ENCODE measurements at places on chromosomes 2 and 18.

DNA sequence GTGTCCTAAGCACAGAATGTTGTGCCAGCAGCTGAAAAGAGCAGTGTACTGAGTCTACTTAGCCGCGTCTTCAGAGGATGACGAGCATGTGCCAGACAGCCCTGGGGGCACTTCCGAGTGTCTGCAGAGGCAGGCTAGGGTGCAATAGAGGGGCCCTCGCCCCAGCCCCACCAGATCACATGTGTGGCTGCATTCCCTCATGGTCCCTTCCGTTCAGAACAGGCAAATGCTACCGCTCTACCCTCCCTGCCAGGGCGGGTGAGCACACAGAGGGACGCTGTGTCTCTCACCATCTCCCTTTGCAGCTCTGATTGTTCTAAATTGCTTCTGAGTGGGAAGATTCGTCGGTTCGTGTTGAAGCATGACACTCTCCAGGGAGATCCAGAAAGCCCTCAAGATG is 212.2 kb upstream of the RAB12 start:
- DNase-seq, result no peak

- no peak for DNase-seq
Measured at GRCh38 chr18:37714691-37715090, 149.1 kb upstream of the CELF4 start.

- no peak for DNase-seq
Measured at GRCh38 chr2:62706721-62707521, 1.4 kb downstream of the EHBP1 start.

DNA sequence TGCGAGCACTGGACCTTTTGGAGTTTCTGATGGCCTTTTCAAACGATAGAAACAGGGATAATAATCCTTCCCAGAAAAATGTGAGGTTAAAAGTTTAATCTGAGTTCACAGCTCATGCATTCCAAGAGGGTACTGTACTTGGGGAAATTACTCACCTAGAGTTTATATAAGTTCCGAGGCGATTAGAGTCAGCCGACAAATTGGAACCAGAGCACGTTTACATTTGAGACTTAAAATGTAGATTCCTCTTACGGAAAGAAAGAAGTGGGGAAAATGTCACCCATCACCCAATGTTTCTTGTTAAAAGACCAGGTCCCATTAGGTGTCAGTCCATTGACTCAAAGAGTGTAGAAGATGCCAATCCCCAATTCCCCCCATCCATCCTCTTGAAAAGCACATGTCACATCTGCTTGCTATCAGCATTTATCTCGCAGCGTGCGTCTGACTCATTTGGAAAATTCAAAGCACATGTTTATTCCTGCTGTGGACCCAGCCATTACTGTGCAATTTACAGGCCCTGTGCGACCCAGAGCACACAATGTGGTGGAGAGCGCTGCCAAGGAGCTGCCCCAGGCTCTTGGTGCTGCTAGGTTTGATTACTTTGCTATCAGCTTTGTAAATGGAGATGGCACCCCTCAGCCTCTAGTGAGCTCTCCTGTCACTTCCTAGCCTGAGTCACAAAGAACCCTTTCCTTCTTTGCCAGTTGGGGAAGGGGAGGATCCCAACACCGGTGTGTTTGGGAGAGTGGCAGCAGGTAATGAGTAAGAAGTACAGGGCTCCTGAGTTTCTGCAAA is 104.8 kb downstream of the COLEC12 start:
- DNase-seq, result no peak
